ENCODE measurements at places on chromosomes 4 and X.

- DNase-seq: no peak
Measured at GRCh38 chr4:113978561-113979147, 793 bp downstream of the ARSJ start.

DNA sequence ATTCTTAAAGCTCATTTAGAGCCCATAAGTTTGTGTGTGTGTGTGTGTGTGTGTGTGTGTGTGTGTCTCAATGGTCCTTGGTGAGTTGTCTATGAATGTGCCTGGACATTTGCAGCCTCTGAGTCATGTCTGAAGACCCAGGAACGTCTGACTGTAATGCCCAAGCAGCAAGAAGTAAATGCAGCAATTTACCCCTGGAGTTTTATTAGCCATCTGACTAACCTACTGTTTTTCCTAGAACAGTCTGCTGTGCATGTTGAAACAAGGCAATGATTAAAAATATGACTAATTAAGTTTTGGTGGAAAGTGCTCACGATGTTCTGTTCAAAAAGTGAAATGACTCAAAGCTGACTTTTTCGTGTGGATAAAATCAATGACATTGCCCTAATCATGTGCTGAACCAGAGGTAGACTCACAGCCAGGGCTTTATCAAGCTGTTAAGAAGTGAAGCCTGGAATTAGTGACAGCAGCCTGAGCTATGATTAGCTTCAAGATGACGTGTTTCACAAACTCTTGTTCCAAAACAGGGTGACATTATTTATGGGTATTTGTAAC, 201.6 kb downstream of the CPE start:
- no peak for DNase-seq

GRCh38 chr4:100504086-100504874, 13.5 kb downstream of the EMCN start:
- no peak for DNase-seq

DNA sequence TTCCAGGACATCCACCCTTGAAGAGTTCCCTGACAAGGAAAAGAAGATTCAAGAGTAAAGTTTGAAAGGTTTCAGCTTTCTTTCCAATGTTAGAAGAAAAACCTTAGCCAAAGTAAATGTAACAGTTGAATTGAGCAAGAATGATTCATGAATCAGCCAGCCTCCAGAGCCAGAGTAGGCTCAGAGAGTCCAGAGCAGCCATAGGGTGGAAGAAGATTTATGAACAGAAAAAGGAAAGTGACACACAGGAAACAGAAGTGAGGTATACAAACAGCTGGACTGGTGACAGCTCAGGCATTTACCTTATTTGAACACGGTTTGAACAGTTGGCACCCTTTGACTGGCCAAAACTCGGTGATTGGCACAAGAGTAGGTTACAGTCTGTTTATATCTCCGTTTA, 63.2 kb downstream of the QDPR start:
- DNase-seq: no peak

DNA sequence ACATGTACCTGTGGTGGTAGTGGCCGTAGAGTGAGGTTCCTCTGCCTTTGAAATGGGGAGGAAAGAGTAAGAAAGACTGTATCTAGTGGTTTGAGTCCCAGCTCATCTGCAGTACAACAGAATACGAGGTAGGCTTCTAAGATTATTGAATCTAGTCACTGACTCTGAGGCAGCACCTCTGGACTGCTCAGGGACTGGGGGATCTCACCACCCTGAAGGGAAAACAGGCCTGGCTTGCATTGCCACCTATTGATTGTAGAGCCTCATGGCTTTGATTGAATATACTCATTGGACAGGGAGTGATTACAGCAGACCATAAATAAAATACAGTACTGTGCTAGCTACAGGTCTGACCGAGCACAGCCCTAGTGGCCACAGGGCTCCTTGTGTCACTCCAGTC, 50.5 kb downstream of the GPR174 start:
- no peak for DNase-seq

DNA sequence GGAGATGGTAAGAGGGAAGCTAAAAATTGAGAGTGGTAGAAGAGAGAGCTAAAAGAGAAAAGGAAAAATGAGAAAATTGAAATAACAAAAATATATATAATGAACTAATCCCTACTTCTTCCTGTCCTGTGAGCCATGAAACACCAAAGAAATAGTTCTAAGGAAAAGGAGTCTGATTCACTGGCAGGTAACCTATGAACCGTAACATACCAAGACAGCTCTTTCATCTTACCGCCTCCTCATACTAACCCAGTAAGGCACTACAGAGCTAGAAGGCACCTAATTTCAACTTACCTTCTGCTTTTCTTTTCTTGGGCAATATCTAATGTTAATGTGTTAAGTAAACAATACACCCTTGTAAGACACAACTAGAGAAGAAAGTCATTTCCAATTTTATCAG, 297.7 kb upstream of the DIAPH2 start:
- no peak for DNase-seq

DNA sequence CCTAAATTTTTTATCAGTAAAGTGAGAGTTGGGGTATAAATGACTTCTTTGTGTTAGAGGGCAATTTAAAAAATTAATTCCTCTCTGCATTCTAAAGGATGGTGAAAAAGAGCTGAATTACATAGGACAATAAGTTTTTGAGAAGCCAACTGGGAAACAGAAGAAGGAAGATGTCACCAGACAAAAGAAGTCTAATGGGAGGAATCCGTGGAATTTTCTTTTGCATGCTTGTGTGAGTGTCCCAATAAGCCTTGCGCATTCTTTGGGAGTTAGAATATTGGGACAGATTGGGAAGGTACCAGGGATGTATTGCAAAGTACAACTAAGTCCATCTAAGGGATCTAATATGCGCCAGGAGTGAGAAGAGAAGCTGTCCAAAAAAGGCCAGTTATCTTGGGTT, 35.1 kb upstream of the NR3C2 start:
- no peak for DNase-seq

- DNase-seq: no peak
Measured at GRCh38 chr4:120829113-120829831, 93.3 kb downstream of the PRDM5 start.

DNA sequence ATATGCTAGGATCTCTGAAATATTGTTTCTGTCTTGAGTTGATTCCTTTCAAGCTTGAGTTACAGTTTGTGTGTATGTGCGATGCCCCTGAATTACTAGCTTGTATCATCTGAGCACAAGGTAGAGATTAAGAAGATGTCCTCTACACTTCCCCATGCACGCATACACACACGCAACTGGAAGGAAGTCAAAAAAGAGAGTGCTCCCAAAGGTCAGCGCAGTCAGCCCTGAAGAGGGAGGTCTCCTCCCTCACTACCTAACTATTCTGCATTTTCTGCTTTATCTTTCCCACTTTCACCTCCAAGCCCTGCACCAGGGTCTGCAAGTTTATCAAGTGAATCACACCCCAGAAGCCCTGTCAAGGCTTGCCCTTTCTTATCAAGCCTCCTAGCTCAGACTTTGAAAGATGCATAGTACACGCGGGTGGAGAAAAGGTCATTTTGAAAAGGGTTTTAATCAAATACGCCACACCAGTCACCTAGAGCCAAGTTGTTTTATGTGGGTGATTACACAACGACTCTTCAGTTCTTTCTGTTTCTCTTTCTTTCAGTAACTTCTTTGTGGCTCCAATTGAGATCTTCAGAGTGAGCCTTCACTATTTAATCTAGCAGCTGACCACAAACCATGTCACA, 127.7 kb downstream of the ASB9 start:
- DNase-seq: no peak

- no peak for DNase-seq
Measured at GRCh38 chr4:173528378-173529321, 1.4 kb downstream of the HAND2 start.

DNA sequence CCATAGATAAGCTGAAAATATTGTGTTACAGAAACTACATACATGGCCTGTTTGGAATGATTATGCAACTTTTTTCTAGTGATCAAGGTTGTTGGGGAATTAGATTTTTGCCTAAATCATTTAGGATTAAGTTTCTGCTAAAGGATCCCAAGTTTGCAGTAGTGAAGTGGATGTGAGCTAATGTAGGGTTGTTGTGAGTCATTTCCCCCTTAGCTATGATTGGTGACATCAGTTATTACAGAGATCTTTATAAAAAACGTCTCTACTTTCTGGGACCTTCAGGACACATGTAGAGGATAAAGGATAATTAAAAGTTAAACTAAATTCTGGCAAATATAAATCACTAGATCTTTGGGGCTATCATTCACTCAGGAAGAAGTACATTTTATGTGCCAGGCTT, 133.3 kb downstream of the GATB start:
- no peak for DNase-seq

- DNase-seq: no peak
Measured at GRCh38 chrX:3717742-3718420, 4.4 kb upstream of the PRKX start.

DNA sequence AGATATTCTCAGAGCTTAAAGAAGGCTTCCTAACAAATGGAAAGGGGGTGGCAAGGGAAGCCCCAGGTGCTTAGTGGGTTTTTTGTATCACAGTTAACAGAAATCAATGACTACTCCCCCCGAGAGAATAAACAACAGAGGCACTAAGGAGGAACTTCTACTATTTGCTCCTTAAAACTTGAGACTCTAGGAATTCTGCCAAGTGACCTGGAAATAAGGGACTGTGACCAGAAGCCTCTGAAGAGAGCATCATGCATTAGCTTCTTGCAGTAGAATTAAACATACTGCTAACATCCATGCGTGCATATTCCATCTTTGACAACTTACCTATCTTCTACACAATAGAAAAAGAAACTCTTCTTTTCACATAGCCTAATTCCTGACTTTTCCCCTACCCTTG, 86.8 kb downstream of the CAMK2D start:
- DNase-seq: no peak

GRCh38 chr4:177374966-177375365, 65.3 kb downstream of the NEIL3 start:
- DNase-seq: no peak

- peak; percentile 57 for DNase-seq
Measured at GRCh38 chrX:40105835-40106675, 8.3 kb upstream of the BCOR start.

DNA sequence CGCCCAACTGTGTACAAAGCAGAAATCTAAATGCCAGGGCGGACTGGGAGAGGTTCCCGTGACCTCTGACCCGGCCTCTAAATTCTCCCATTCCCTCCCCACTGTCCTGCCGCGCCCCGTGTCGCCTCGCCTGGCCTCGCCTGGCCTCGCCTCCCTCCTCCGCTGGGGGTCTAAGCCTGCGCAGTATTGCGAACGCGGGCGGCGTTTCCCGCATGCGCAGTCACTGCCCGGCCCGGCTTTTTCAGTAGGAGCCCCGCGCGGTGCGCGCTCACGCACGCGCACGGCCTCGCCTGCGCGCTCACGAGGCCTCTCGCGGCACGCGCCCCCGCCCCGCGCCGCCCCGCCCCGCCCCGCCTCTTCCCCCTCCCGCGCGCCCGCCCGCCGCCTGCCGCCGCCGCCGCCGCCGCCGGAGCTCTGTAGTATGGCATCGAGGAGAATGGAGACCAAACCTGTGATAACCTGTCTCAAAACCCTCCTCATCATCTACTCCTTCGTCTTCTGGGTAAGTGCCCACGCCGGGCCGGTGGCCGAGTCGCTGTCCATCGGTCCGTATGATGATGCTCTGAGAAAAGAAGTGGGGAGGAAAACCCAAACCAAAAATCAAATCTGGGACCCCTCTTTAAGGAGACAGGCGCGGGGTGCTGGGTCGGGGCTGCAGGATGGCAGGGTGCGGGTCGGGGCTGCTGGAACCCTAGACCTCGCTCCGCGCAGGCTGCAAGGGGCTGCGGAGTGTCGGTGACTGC, at the start of gene TSPAN7:
Gene TSPAN7, plus strand, starts transcription at position 417 of the 743 bp plus-strand sequence. Its CDS starts 5 bp downstream, at position 422.
- DNase-seq: peak; percentile 81

DNA sequence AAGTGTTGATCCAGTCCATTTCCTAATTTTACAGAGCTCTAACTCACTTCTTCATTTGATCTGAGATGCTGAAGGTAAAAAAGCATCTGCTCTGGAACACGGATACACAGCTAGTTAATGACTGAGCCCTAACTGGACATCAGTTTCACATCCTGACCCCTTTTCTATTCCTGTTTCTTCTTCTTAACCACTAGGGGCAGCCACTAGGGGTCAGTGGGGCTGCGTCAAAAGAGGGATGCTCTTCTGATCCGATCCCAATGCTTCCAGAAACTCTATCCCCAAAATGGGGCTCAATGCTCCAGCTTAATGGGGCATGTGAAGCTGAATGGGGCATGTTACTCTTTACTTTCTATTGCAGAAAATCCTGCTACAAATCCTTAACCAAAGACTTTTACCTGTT, 33.4 kb upstream of the PHKA2 start:
- no peak for DNase-seq

DNA sequence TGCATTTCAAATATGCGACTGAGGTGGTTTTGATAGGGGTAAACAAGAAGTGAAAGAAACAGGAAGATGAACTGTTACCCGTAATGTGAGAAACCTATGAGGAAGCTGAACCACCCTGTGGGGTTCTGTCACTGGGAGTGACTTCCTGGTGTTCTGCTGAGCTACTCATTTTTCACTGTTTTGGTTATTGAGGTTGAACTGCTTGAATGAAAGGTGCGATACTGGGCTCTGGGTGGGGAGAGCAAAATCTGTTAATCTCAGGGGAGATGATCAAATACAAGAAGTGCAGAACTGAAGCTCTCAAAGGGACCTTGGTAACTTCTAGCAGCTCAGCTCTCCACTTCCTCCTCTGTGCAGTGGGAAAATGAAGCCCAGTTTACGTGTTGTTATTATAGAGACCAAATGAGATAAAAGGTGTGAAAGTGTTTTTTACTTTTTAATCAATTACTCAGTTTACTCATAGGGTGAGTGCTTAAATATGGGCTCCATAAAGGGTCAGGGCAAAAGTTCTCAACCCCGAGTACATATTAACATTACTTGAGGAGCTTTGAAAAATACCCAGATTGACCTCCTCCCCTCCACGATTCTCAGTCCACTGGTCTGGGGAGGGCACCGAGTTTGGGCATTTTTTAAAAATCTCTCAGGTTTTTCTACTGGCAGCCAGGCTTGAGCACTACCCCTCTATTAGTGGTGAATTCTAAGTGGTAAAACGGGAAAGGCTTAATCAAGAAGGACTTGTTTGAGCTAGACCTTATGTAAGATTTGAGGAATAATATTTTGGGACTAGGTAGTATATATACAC, 66.7 kb downstream of the COQ2 start:
- DNase-seq: peak; percentile 87

DNA sequence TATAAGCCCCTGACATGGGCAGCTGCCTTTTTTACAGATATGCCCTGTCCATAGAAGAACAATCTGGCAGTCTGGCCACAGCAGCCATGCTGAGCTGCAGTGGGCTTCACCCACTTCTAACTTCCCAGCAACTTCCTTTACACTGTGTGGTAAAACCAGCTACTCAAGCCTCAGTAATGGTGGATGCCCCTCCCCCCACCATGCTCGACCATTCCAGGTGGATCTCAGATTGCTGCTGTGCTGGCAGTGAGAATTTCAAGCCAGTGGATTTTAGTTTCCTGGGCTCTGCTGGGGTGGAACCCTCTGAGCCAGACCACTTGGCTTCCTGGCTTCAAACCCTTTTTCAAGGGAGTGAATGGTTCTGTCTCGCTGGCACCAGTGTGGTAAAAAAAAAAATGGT, 355.9 kb upstream of the EDA2R start:
- DNase-seq: no peak

DNA sequence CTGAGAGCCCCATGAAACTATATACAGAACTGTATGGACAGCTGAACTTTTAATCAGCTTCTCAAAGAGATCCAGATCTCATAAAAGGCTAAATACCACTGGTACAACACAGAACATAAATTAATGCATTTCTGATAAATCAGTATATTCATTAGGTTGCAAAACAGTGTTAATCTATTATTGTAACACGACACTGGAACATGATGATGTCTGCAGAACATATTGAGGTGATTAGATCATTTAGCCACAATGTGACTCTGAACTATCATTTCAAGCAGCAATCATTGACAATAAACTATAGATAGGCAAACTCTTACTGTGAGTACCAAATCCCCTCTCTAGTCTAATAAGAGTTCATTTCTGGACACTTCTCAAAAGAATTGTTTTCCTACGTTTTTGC, 50.3 kb downstream of the GASK1B start:
- no peak for DNase-seq

All from Jurkat, Clone E6-1 (cell line).